Left cardiac atrium (tissue), 4 donors: ENCODE measurements at places on chromosomes 2 and 18. TPM values are rescaled to one million over a fixed set of nuclear protein-coding genes. Genes with fewer than 3 reads are reported as not detected.
A peak's percentile ranks its signal among the peaks of the same experiment; 100 is the strongest.

Gene LTBP1
- total RNA-seq, result 121 TPM

DNA sequence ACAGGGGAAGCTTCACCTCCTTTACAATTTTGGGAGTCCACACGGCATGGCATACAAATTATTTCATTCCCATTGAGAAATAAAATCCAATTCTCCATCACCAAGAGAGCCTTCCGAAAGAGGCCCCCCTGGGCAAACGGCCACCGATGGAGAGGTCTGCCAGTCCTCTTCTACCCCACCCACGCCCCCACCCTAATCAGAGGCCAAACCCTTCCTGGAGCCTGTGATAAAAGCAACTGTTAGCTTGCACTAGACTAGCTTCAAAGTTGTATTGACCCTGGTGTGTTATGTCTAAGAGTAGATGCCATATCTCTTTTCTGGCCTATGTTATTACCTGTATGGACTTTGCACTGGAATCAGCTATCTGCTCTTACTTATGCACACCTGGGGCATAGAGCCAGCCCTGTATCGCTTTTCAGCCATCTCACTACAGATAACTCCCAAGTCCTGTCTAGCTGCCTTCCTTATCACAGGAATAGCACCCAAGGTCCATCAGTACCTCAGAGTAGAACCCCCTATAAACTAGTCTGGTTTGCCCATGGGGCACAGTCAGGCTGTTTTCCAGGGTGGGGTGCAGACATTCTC lies 58.3 kb downstream of the BCL11A start:
- no peak for DNase-seq

Gene CCDC74B
- total RNA-seq, result 0.91 TPM

- no peak for DNase-seq
These were observed 48.0 kb upstream of the ITM2C start for GRCh38 chr2:230816735-230817134.

Gene SCG2
- total RNA-seq, result 0.42 TPM

DNA sequence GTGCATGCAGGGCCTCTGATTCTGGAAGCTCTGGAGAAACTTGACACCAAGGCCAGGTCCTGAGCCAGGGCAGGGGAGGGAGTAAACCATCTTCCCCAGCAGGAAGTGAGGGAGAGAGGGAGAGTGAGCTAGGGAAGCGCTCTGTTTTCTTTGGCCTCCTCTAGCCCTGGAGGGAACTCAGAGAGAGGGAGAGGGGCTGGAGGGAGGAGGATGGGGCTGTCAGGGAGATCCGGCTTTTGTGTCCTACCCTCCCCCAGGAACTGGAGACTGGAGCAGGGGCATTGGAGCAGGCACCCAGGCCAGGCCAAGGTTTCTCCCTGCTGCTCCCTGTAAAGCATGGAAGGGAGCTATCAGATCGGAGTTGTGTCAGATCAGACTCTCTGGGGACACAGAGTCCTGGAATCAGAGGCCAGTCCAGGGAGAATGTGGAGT lies 22.7 kb upstream of the PKDCC start:
- DNase-seq, result peak; percentile 51

GRCh38 chr2:162061021-162061420 lies 13.0 kb downstream of the DPP4 start:
- no peak for DNase-seq

- no peak for DNase-seq
These were observed 73.3 kb upstream of the L3MBTL4 start for GRCh38 chr18:6487968-6488367.

- no peak for DNase-seq
These were observed 173.3 kb downstream of the ALPK2 start for GRCh38 chr18:58455314-58456188.

GRCh38 chr18:37107748-37108522 lies 279.0 kb downstream of the KIAA1328 start:
- no peak for DNase-seq

DNA sequence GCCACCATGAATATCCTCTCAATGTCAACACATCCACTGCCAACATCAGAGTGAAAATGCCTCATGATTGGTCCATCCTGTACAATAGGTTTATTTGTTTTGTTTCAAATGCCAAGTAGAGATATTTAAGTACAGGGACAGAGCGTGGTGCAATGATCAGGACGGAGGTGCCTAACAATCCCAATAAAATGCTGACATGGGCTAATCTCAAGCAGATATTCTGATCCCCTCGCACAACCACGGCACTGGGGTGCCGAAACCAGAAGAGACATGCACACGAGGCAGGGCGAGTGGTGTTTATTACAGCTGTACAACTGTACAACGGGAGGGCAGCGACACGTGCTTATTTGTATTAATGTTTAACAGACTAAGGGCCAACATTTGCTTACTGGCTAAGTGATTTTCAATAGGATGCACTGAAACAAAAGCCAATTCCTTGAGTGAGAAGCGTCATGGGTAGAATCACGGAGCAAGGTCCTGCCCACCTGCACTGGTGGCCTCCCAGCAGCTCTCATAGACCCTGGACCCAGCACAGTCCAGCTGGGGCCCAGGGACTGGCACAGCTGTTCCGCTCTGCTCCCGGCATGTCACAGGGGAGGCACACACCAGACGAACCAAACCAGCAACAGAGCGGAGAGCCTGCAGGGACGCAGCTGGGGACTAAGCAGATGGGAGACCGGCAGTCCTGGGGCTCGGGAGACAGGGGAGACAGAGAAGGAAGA lies 101.4 kb downstream of the HDAC4 start:
- peak; percentile 10 for DNase-seq

DNA sequence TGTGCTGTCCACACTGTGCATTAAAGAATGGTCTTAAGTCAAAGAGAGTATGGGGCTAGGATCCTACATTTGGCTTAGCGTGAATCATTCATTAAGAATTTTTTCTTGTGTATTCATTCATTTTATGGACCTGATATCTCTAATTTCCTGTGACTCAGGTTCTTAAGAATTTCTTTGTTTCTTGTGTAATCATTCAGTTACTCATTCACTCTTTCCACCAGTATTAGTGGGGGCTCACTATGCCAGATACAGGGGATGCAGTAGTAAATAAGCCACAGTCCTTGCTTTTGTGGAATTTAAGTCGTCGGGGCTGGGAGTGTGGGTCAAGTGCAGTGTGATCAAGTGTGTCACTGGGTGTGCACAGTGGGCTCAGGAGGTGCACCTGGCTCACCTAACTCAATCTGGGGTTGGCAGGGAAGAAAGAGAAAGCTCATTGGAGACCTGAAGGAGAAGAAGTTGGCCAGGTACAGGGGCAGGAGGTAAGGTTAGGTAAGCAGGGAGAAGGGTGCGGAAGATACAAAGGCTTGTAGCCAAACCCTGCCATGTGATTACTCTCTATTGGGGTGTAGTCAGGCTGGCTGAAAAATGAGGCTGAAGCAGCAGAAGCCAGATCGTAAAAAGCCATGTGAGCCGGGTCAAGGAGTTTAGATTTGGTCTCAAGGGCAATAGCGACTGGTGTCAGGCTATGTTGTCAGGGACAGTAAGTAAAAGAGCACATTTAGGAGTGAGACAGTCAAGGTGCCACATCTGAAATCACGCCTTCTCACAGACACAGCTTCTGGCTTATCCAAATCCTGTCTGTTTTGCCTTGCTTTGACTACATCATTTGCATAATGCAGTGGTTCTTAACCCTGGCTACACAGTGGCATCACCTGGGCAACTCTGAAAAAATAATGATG lies 67.2 kb downstream of the KCTD1 start:
- no peak for DNase-seq

DNA sequence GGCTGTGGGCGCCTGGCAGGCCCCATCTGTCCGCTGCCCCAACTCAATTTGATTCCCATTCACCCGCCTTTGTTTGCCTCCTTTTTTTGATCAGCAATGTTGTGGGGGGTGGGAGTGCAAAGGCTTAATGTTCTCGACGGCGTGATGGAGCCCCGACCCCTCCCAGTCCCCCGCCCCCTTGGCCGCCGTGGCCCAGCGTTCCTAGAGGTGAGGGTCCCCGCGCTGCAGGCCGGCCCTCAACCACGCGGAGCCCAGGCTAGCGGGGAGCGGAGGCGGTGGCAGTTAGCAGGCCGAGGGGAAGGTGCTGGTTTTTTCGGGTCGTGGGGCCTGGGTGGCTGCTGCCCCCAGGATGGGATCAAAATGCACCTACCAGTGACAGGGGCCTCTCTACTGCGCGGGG lies 274.7 kb upstream of the SKOR2 start:
- no peak for DNase-seq

GRCh38 chr2:50838316-50838715 lies 193.6 kb downstream of the NRXN1 start:
- DNase-seq, result no peak

Gene POMC
- total RNA-seq, result 10.6 TPM

DNA sequence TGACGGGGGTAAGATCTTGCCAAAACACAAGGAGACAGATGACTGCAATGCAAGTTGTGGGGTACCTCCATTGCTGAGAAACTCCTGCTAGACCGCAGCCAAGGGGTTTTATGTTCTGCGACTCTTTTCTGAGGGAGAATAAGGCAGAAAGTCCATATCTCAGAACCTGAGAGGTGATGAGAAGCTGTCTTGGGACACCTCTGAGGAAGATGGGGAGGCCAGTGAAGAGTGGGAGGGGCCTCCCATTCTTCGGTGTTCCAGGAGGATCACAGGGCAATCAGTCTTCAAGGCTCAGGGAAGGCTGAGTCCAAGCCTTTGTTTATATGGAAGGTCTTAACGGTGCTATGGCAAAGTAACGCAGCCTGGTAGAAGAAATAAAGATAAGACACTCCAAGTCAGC lies 18.0 kb downstream of the CYP27A1 start:
- no peak for DNase-seq

DNA sequence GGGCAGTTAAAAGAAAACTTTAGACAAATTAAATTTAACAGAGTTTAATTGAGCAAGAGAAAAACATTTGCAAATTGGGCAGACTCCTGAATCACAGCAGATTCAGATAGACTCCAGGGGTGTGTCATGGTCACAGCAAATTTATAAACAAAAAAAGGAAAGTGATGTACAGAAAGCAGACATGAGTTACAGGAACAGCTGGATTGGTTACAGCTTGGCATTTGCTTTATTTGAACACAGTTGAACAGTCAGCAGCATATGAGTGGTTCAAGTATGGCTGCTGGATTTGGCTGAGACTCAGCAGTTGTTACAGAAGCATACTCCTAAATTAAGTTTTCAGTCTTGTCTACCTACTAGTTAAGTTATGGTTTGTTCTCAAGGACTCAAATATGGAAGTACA lies 82.3 kb upstream of the NYAP2 start:
- DNase-seq, result no peak

GRCh38 chr2:48991415-48992131 lies 162.7 kb downstream of the FSHR start:
- no peak for DNase-seq

Gene AMER3
- not detected for total RNA-seq

Gene RPIA
- 17.0 TPM for total RNA-seq

Gene GYPC
- total RNA-seq, result 77.1 TPM

Gene PDE1A
- 11.2 TPM for total RNA-seq

DNA sequence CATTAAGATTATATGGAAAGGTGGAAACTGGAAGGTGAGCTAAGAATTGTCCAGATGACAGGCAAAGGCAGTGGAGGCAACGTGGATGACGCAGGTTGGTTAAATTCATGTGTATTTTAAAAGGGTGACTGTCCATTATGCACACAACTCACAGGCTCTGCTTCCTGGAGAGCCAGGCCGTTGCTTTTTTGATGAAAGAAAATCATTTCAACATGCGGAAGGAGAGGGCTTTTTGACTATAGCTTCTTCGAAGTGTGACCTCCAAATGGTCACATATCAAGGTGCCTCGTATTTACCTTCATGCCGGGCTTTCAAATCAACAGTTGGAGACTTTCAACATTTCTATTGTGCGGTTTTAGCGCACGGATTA lies 126.7 kb downstream of the MYCN start:
- DNase-seq, result no peak

DNA sequence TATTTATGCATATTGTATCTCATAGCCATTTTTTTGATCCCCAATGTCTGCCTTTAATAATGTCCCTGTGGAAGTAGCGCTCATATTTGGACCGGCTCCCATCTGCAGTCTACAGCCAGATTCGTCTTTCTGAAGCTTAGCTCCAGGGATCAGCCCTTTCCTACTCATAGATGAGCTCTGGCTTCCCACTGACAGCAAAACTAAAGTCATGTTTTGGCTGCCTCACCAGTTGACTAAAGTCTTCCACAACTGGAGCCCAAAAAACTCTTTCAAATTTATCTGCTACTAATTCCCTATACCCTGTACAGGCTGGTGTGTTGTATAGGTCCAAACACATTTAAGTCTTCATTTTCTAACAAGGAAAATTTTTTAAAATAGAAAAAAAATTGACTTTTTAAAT lies 294.2 kb upstream of the HNMT start:
- no peak for DNase-seq

Gene RBKS
- 3.3 TPM for total RNA-seq

GRCh38 chr2:182667315-182667695 lies 48.8 kb upstream of the DNAJC10 start:
- DNase-seq, result no peak

Gene NYAP2
- not detected for total RNA-seq

DNA sequence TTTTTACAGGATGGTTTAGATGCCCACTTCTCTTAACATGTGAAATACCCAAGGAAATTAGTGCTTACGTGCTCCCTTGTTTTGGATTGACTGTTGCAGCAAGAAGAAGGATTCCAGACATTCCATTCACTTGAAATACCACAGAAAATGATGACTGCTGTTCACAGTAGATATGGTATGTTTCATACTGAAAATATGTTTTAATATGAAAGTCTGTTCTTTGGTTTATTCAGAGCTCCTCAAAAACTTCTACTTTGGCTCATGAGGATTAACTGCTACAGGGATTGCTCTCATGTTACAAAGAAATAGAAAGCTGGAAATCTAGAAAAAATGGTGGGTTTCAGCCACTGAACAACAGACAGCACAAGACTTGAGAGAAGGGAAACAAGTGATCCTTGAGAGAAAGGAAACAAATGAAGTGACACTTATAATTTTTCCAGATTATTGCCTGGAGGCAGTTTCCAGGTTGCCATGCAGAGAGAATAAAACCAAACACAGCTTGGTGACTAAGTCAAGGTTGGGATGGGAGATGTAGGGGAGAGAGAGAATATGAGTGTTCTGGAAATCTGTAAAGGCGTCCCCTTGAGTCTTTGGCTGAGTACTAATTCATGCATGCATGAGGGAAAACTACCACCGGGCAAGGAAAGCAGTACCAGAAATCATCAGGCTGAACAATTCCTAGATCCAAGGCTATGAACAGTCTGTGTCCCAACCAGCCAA lies 348.1 kb downstream of the CLIP4 start:
- DNase-seq, result no peak

- DNase-seq, result no peak
These were observed 173.6 kb downstream of the ANKRD30B start for GRCh38 chr18:14921547-14921946.

DNA sequence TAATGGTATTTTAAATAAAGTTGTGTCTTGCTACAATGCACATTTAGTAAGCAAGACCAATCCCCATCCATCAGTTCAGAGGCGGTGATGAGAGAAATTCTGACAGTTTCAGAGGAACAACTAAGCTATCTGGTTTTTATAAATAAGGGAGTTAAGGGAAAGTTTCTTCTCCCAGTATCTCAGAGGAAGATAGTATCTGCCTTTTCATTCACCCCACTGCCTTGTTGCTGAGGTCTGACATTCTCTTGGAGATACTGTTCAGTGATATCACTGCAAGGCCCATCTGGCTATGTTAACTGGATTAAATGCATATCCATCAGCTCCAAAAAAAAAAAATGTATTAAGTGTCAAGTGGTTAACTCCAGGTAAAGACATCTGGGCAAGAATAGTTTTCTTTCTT lies 47.9 kb downstream of the RBMS1 start:
- no peak for DNase-seq

- no peak for DNase-seq
These were observed 66.1 kb downstream of the MARCO start for GRCh38 chr2:119008108-119008507.

Gene COLEC12
- 14.2 TPM for total RNA-seq
